ENCODE measurements at places on chromosomes 3 and 15. TPM values are rescaled to one million over a fixed set of nuclear protein-coding genes. Genes with fewer than 3 reads are reported as not detected.
A peak's percentile ranks its signal among the peaks of the same experiment; 100 is the strongest.

GRCh38 chr3:105842943-105843342, 25.9 kb downstream of the CBLB start:
- no peak overlapping the region for H3K27ac ChIP-seq
- H3K4me1 ChIP-seq, result peaks cover 62% of the 10 kb centered on the region
- H3K4me3 ChIP-seq, result no peak overlapping the region
- no peak for DNase-seq
- H3K36me3 ChIP-seq, result peaks cover 58% of the 10 kb centered on the region
- H3K27me3 ChIP-seq, result no peaks in the 10 kb centered on the region

PRTG gene
- total RNA-seq, result not detected

- peak overlapping the region; percentile 94 for H3K27ac ChIP-seq
- H3K4me1 ChIP-seq, result peaks cover 60% of the 10 kb centered on the region
- H3K27me3 ChIP-seq, result no peaks in the 10 kb centered on the region
- peak; percentile 77 for DNase-seq
- peaks cover 41% of the 10 kb centered on the region for H3K36me3 ChIP-seq
Measured at GRCh38 chr15:45637552-45638033, 2.8 kb downstream of the SQOR start.

BCHE gene
- not detected for total RNA-seq

DNA sequence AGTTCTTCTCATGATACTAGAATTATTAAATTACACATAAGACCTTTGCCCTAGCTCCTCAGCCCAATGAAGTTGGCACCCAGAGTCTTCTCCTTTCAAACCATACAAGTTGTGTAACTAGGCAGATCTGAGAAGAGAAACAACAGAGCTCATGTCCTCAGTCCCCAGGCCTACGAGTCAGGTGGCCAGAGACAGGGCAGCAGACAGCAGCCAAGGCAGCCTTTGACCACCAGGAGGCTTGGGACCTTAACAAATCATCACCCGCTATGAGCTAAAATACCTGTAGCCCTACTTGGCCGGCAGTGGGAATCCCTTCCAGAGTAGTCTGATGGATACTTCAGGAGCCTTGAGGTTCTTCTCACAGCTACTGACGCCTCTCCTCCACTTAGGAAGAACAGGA, 18.3 kb downstream of the STIMATE start:
- H3K4me1 ChIP-seq, result peaks cover 31% of the 10 kb centered on the region
- no peak overlapping the region for H3K4me3 ChIP-seq
- no peak overlapping the region for H3K27ac ChIP-seq
- no peak for DNase-seq

RETNLB gene
- total RNA-seq, result not detected

DNA sequence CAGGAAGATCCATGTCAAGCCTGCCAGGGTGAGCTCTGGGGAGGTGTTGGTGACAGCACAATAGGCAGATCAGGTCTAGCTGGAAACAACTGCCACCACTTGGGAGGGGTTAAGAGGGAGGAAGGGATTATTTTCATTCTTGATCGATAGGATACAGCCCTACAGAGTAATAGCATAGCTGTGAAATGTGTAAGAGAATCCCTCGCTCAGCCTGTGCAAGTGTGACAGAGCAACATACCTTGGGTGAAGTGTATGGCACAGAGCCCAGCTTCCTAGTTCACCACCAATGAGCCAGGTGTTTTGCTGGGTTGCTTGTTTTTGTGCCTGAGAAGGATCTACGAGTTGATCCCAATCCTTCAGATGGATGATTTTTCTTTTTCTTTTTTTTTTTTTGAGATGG, 9.2 kb upstream of the DCUN1D1 start:
- no peak overlapping the region for H3K27ac ChIP-seq
- H3K27me3 ChIP-seq, result no peaks in the 10 kb centered on the region
- no peaks in the 10 kb centered on the region for H3K4me1 ChIP-seq
- DNase-seq, result no peak

GRCh38 chr3:126732281-126733060, 28.4 kb downstream of the CHCHD6 start:
- H3K4me1 ChIP-seq, result peaks cover 12% of the 10 kb centered on the region
- peaks cover 52% of the 10 kb centered on the region for H3K36me3 ChIP-seq
- no peak overlapping the region for H3K4me3 ChIP-seq
- no peak for DNase-seq

GASK1A gene
- total RNA-seq, result 0.11 TPM

- no peak for DNase-seq
- peaks cover 12% of the 10 kb centered on the region for H3K4me1 ChIP-seq
- no peaks in the 10 kb centered on the region for H3K27me3 ChIP-seq
Measured at GRCh38 chr3:177725165-177725564, 527.9 kb upstream of the TBL1XR1 start.

- no peak overlapping the region for H3K27ac ChIP-seq
- peaks cover 3% of the 10 kb centered on the region for H3K4me1 ChIP-seq
- no peak for DNase-seq
- peaks cover 16% of the 10 kb centered on the region for H3K27me3 ChIP-seq
- no peaks in the 10 kb centered on the region for H3K36me3 ChIP-seq
- no peak overlapping the region for H3K4me3 ChIP-seq
Measured at GRCh38 chr3:184465883-184466412, 86.1 kb downstream of the CHRD start.

DNA sequence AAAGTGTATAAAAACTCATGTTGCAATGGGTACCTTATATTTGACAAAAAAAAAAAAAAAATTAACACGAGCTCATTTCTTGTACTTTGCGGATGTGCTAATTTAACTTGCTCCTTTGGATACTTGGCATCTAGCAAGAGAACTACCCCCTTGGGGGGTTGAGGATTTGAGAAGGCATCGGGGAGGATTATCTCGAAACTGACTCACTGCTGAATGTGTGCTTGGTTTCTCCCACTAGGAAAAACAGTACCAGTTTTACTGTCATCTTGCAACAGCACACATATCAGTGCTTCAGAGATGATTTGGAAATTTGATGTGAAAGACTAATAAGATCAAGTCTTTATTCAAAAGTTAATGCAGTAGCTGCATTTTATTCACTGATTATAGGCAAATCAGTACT, 891 bp downstream of the EXOG start:
- H3K27ac ChIP-seq, result peak overlapping the region; percentile 95
- H3K4me1 ChIP-seq, result peaks cover 18% of the 10 kb centered on the region
- DNase-seq, result no peak
- peaks cover 20% of the 10 kb centered on the region for H3K36me3 ChIP-seq

DNA sequence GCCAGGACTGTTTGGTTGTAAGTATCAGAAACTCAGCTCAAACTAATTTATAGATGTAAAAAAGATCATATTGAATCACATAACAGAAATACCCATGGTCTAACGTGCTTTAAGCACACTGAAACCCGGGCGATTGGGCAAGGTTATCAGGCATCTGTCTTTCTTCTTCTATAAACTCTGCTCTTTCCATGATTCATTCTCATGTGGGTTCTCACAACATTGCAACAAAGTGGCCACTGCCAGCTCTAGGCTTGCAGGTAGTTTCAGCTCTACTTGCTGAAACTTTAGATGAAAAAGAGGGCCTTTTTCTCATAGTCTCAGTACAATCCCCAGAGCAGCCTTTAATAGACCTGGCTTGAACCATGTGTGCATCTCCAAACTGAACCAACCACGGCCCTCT, 456.1 kb downstream of the MFSD1 start:
- no peaks in the 10 kb centered on the region for H3K4me1 ChIP-seq
- no peak for DNase-seq
- H3K27me3 ChIP-seq, result peaks cover 6% of the 10 kb centered on the region

- H3K36me3 ChIP-seq, result no peaks in the 10 kb centered on the region
- no peaks in the 10 kb centered on the region for H3K4me1 ChIP-seq
- H3K27ac ChIP-seq, result no peak overlapping the region
- no peak for DNase-seq
Measured at GRCh38 chr3:146142757-146143156, 18.2 kb downstream of the PLOD2 start.

LYSMD2 gene
- total RNA-seq, result 18.5 TPM

GRCh38 chr3:6679510-6679909, 181.4 kb upstream of the GRM7 start:
- H3K4me3 ChIP-seq, result no peak overlapping the region
- DNase-seq, result no peak
- no peaks in the 10 kb centered on the region for H3K4me1 ChIP-seq
- no peaks in the 10 kb centered on the region for H3K27me3 ChIP-seq
- no peak overlapping the region for H3K27ac ChIP-seq

GRCh38 chr3:157023226-157023625, 136.7 kb downstream of the CCNL1 start:
- no peak overlapping the region for H3K4me3 ChIP-seq
- peaks cover 3% of the 10 kb centered on the region for H3K27me3 ChIP-seq
- H3K4me1 ChIP-seq, result peaks cover 5% of the 10 kb centered on the region
- DNase-seq, result no peak
- H3K36me3 ChIP-seq, result no peaks in the 10 kb centered on the region
- H3K27ac ChIP-seq, result no peak overlapping the region

PTPRG gene
- not detected for total RNA-seq

DNA sequence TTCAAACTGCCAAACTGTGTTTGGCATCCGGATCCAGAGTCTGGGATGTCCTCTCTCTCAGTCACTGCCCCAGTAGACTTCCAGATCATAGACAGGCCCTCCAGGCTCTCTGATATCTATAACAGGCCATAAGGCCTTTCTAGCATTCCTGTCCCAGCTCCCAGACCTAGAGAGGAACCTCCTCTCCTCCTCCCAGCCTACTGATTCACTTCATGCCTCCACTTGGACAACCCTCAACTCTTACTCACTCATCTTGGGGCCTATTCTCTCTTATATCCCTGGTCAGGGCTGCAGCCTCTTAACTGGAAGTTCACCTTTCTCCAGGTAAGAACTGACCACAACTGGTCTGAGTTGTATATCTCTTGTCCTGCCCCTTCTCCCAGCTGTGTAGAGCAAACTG, 253.7 kb upstream of the TRIM42 start:
- no peak overlapping the region for H3K27ac ChIP-seq
- no peaks in the 10 kb centered on the region for H3K27me3 ChIP-seq
- no peak overlapping the region for H3K4me3 ChIP-seq
- H3K4me1 ChIP-seq, result no peaks in the 10 kb centered on the region
- no peak for DNase-seq

DNA sequence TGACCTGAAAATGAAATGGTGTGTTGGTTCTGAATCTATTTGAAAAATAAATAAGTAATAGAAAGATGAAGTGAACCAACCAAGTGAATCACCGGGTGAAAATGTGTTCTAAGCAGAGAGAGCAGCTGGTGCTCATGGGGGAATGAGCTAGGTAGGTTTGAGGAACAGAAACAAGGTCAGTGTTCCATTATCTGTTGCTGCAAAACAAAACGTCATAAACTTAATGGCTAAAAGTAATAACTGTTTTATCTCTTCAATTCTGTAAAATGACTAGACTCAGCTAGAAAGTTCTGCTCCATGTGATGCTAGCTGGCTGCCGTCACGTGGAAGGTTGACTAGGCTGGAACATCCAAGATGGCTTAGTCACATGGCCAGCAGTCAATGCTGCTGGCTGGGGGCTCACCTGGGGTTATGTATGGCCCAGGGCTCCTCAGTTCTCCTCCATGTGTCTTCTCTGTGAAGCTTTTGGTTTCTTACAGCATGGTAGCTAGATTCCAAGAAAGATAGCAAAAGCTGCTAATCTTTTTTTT, 13.3 kb upstream of the SH3BP5 start:
- no peaks in the 10 kb centered on the region for H3K36me3 ChIP-seq
- H3K27ac ChIP-seq, result no peak overlapping the region
- H3K4me1 ChIP-seq, result peaks cover 28% of the 10 kb centered on the region
- no peak for DNase-seq

DNA sequence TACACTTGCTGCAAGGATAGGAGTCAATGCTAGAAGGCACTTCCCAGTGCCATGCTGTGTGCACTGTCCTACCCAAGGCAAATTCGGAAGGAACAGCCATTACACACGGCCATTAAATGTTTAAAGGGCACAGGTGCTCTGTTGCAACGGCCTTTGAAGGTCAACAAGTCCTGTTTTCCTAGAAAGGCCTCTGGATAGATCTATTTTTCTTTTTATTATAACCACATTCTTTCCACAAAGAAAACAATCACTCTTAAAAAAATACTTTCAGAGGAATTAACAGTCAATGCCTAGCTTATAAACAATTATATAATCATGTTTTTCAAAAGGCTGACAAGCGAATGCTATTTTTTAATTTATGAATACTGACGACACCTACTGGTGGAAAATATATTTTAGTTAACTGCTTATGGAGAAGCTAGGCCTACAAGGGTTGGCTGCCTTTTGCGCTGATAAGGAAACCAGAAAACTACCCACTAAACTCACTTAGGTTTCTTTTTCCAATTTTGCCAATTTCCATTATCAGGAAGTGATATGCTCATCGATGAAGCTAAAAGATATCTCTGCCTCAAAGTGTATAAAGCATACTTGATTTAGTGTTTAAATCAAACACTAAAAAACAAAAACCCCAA, 2.4 kb downstream of the ARHGEF3 start:
- no peaks in the 10 kb centered on the region for H3K27me3 ChIP-seq
- peak overlapping the region; percentile 92 for H3K27ac ChIP-seq
- peaks cover 50% of the 10 kb centered on the region for H3K36me3 ChIP-seq
- H3K4me1 ChIP-seq, result peaks cover 48% of the 10 kb centered on the region
- peak overlapping the region; percentile 87 for H3K4me3 ChIP-seq
- peak; percentile 40 for DNase-seq

- no peaks in the 10 kb centered on the region for H3K36me3 ChIP-seq
- H3K27ac ChIP-seq, result no peak overlapping the region
- no peak for DNase-seq
- no peaks in the 10 kb centered on the region for H3K27me3 ChIP-seq
- peaks cover 19% of the 10 kb centered on the region for H3K4me1 ChIP-seq
Measured at GRCh38 chr15:52254391-52254790, 41.2 kb downstream of the MYO5C start.

DNA sequence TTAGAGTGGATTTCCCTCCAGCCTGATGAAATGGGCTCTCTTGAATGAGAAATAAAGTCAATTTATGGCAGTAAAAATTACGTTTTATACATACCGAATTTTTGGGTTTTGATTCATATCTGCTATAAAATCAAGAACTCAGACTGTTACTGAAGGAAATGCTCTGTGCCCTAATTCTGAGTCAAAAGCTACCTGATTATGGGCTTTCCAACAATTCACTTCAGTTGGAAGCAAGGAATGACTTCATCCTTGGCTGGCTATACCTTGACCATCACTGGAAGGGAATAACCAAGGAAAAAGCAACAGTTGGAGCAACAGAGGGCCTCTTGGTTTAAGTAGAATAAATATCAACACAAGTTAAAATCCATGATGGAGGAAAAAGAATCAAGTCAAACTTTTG, 88.6 kb downstream of the ZNF385D start:
- H3K27me3 ChIP-seq, result no peaks in the 10 kb centered on the region
- H3K27ac ChIP-seq, result no peak overlapping the region
- no peak for DNase-seq

DNA sequence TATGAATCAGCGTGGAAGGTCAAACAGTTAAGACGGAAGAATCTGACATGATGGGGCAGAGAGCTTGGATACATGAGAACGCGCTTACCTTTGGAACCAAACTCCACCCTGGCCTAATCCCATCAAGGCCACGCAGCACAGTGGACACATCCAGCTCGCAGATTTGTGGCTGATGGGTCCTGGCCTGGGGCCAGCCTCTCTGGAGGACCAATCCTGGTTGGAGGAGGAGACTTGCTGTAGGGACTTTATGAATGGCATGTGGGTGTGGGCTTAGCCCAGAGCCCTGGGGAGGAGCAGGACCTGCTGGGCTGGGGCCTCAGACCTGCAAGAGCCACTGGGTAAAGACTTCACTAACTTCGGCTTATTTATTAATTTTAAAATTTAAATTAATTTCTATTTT, 73.4 kb upstream of the ANKRD34C start:
- H3K4me1 ChIP-seq, result no peaks in the 10 kb centered on the region
- no peak overlapping the region for H3K4me3 ChIP-seq
- no peaks in the 10 kb centered on the region for H3K36me3 ChIP-seq
- H3K27me3 ChIP-seq, result peaks cover 25% of the 10 kb centered on the region

GRCh38 chr3:142694225-142694624, 29.6 kb upstream of the TRPC1 start:
- no peak overlapping the region for H3K4me3 ChIP-seq
- peaks cover 5% of the 10 kb centered on the region for H3K4me1 ChIP-seq
- no peak for DNase-seq
- H3K27me3 ChIP-seq, result no peaks in the 10 kb centered on the region
- no peak overlapping the region for H3K27ac ChIP-seq
